ENCODE measurements at places on chromosomes 4 and X. TPM values are rescaled to one million over a fixed set of nuclear protein-coding genes. Genes with fewer than 3 reads are reported as not detected.

Gene SH3BGRL
- total RNA-seq: 353 TPM

Gene SMIM31
- not detected for total RNA-seq

Gene GPR34
- total RNA-seq: 10.7 TPM

Gene CCDC110
- 0.67 TPM for total RNA-seq

Gene LRP2BP
- total RNA-seq: 1.9 TPM

Gene PAGE1
- total RNA-seq: not detected

Gene PNMA6F
- total RNA-seq: not detected

Gene RIBC1
- total RNA-seq: not detected

Gene MSL3
- 26.9 TPM for total RNA-seq

Gene GAGE12F
- total RNA-seq: not detected

Gene TCP11X2
- not detected for total RNA-seq

Gene NPY1R
- total RNA-seq: 3.8 TPM

Gene EDA
- total RNA-seq: 11.7 TPM

Gene FGF2
- total RNA-seq: 32.5 TPM

Gene SPANXN4
- not detected for total RNA-seq

Gene FRG1
- total RNA-seq: 38.7 TPM

Gene FAT1
- 197 TPM for total RNA-seq

Gene NPY5R
- total RNA-seq: 0.12 TPM

- ATAC-seq: no peak
Observed at GRCh38 chr4:78796526-78796925, 20.4 kb downstream of the BMP2K start.

DNA sequence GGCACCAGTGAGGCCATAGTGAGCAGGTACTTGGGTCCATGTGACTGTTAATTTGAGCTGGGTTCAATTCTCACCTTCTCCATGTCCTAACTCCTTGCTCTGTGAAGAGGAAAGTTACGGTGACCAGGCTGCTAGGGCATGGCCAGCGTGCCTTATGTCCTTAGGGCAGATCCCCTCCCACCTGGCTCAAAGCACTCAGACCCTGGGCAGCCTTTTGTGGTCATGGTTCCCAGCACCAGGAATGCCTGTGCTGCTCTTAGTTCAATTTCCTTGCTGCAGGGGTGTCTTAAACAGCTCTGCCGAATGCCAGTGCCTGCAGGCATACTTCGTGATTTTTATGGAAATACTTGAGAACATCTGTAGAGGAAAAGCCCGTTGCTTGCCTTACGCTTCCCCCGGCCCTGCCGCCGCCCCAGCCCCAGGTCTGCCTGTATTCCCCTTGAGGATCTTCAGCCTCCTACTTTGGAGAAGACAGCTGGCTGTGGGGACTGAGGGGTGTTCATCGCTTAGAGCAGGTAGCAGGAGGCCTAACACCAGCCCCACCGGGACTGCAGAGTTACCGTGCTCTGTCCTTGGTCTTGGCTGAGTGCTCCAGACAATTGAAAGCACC, 3.1 kb upstream of the CDK16 start:
- no peak for ATAC-seq

- ATAC-seq: no peak
Observed at GRCh38 chrX:65643531-65644052, 23.9 kb upstream of the MSN start.

- no peak for ATAC-seq
Observed at GRCh38 chr4:173073939-173074500, 94.6 kb upstream of the GALNT7 start.

DNA sequence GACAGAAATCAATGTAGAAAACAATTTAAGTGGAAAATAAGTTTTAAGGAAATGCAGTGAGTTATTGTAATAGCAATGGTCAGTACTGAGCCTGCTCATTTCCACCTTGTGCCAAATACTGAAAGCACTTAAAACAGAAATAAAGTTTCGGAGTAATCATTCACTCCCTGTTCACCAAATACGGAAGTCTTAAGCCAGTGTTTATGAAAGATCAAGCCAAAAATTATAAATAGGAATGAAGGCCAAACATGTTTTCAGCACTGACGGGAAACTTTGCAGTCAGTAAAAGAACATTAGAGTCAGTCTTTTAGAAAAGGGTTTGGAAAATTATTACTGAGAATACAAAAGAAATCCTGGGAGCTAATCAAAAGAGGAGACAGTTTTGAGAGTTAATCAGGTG, 178.6 kb downstream of the DMD start:
- peak; percentile 51 for ATAC-seq

GRCh38 chrX:45068569-45068968, 132.1 kb downstream of the DIPK2B start:
- ATAC-seq: no peak

- ATAC-seq: no peak
Observed at GRCh38 chrX:53235566-53235965, 10.6 kb upstream of the KDM5C start.

DNA sequence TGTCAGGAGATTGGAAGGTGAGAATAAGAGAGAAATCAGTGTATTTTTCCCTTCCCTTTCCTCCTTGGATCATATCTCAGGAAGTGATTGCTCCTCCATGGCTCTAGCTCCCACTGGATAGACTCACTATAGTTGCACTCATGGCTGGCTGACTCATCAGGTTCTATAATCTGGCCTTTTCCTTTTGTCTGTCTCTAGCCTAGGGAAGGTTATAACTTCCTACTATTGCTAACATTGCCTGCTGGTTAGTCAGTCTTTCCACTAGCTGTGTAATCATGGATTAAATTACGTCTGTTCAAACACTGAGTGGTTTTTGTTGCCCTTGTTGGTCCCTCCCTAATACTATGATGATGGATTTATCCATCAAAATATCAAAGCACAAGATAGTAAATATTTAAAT, 195.5 kb upstream of the VEGFC start:
- ATAC-seq: peak; percentile 63

- ATAC-seq: no peak
Observed at GRCh38 chr4:180589575-180589974, 1653.6 kb upstream of the TENM3 start.

DNA sequence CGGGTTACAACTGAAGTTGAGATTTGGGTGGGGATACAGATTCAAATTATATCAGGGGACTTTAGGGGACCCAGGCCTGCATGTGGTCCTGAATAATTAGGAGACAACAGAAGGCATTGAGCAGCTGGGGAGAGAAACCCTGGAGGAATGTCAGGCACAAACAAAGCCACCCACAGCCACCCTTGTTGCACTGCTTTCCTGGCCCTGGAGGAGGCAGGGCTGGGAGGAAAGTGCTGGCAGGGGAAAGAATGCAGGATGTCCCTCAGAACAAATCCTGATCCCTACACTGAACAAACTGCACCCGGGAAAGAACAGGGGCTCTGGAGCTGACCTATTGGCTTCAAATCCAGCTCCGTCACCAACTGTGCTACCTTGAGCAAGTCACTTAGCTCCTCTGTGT, 214.1 kb upstream of the ATP6AP2 start:
- no peak for ATAC-seq

DNA sequence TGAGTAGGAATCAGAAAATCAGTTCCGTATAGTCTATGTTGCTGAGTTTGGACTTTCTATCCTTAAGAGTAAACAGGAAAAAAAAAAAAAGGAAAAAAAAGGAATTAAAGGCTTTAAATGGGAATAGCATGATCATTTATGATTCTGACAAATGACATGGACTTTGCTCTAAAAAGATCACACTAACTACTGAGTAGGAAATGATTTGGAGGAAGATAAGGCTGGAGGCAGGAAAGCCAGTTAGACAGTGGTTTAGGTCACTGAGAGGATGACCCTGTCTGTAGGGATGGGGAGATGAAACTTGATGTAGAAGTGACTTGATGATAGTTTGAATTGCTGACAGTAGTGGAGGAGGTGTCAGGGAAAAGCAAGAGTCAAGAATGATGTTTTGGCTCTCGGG, 9.2 kb upstream of the JADE1 start:
- ATAC-seq: no peak

GRCh38 chr4:47577779-47578553, 92.9 kb downstream of the ATP10D start:
- peak; percentile 90 for ATAC-seq

- no peak for ATAC-seq
Observed at GRCh38 chr4:13992975-13993520, 365.5 kb upstream of the BOD1L1 start.

GRCh38 chr4:133464311-133464710, 315.2 kb downstream of the PCDH10 start:
- no peak for ATAC-seq

DNA sequence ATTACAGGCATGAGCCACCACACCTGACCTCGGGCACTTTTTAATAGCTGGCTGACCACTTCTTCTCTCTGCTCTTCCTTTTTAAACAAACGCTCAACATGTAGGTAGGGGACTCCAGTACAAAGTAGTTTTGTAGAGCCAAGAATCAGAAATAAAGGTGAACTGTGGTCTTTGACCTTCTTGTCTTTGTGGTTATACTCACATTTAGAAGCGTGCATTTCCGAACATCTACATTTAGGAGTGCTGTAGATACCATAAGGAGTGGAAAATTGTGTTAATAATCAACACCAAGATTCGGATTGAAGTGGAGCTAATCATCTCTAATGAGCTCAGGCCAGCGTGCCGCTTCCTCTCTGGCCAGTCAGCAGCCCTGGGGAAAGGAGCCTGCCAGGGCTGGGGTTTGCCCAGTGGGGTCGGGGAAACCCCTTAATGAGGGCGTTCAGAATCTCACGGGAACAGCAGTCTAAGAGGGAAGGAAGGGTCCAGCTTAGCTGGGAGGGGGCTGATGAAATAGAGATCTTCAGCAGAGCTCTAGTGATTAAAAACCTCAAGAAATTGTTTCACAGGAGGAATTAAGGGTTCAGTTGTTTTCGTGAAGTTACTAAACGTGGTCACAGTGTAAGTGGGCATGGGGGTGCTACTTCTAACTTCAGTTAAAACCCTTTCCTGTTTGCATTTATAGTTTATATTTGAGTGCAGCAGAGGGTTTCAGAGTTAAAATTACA, 81.2 kb downstream of the GAB1 start:
- ATAC-seq: no peak

- ATAC-seq: no peak
Observed at GRCh38 chrX:109855501-109855900, 122.4 kb upstream of the ACSL4 start.

GRCh38 chrX:40474205-40474626, 106.6 kb upstream of the ATP6AP2 start:
- no peak for ATAC-seq

DNA sequence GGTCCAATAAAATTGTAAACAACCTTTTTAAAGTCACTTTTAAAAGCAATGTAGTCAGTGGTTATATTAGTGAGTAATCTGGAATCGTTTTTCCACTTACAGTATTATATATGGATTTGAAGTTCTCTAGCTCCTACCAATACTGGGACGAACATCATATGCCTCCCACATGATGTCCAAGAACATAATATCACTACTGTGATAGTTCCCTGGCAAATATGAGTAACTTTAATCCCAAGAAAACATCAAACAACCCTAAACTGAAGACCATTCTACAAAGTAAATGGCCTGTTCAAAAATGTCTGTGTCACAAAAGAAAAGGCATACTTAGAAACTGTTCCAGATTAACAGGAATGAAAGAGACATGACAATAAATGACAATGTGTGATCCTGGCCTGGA, 53.6 kb upstream of the FGFBP2 start:
- no peak for ATAC-seq

GRCh38 chr4:106353786-106354185, 14.8 kb downstream of the GIMD1 start:
- no peak for ATAC-seq

DNA sequence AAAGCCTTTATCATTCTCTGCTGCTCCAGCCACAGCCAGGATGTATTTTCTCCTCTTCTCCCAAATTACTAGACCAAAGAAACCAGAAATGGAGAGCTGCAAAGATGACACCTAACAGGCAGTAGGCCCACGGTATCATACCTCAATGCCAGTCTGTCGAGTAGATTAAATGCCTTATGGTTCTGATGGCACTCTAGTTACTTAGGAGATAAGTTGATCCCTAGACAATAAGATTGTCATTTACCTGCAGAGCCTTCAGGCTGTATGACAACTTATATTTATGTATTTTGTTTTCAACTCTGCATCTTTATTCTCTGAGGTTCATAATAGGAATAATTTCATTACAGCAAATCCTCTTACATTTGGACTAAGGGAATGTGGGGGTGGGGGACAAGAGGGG, 262.1 kb downstream of the LDB2 start:
- ATAC-seq: no peak

GRCh38 chr4:184282251-184282713, 64.6 kb upstream of the ENPP6 start:
- no peak for ATAC-seq

DNA sequence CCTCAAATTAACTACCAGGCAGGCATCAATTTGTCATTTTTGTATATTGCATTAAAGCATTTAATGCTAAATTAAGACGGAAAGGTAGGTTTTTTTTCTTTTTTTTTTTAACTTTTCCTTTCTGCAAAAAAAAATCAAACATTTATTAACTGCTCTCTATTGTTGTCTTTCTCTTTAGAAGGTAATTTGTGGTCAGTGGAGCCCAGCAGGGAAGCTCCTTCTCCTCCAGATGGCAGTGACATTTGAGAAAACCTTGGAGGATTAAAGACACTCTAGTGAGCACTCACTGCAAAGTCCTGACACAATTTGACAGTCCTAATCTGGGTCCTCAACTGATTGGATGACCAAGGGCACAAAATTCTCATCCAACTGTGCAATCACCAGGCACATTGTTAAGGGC, 102.4 kb downstream of the SLIT2 start:
- ATAC-seq: no peak

DNA sequence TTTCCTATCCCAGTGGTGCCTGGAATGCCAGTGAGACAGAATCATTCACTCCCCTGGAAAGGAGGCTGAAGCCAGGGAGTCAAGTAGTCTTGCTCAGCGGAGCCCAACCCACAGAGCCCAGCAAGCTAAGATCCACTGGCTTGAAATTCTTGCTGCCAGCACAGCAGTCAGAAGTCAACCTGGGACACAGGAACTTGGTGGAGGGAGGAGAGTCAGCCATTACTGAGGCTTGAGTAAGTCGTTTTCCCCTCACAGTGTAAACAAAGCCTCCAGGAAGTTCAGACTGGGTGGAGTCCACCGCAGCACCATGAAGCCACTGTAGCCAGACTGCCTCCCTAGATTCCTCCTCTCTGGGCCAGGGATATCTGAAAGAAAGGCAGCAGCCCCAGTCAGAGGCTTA, 283.2 kb upstream of the CPEB2 start:
- peak; percentile 57 for ATAC-seq

DNA sequence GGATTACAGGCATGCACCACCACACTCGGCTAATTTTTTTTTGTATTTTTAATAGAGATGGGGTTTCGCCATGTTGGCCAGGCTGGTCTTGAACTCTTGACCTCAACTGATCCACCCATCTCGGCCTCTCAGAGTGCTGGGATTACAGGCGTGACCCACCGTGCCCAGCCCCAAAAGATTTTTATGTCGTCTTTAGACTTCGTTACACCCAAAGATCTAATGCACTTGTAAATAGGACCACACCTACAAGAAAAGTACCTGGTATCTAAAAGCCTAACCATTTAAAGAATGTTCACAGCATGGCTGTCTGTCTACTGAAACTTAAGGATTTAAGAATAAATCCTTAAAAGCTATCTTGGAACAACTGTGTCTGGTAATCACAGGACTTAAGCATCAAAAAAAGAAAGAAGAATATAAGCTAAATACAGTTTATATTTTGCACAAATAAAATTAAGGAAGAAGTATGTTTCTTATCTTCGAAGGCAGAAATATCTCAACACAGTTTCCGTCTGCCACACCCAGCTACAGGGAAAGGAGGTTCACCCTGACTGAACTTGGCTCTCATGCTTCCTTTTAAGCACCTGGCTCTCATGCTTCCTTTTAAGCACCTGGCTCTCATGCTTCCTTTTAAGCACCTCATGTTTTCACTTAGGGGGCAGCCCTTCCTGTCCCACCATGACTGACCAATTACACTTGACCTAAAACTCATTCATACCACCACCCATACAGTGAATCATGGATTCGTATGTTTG, 92.0 kb upstream of the STS start:
- no peak for ATAC-seq

GRCh38 chrX:153970357-153971123, 1.1 kb downstream of the HCFC1 start:
- peak; percentile 9 for ATAC-seq

All from gastroesophageal sphincter (tissue), 4 donors.